ENCODE measurements at places on chromosomes 1 and 21.

DNA sequence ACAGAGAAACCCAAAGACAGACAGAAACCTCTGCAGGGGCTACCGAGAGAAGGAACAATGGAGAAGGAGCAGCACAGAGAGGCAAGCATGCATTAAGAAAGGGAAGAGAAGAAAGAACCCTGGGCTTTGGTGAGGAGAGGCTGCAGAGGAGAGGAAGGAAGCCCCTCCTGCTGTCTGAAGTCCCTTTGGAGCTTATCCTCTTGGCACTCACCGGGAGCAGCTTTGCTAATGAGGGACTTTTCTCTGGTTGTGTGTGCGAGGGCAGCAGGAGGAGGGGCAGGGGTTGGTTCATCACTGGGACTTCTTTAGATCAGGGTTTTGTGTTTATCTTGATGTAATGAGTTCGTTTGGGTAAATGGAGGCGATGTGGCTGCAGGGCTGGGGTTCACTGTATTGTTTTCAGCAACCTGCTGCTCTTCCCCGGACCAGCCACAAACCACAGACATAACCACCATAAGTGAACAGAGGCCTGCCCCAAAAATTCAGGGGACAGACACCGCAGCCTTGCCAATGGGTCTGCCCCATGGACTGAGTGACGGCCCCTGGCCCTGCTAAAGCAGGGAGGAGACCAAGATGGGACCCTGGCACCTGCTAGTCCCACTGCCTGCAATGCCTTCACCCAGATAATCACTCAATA is 100.6 kb downstream of the KCND3 start:
- DNase-seq: no peak

DNA sequence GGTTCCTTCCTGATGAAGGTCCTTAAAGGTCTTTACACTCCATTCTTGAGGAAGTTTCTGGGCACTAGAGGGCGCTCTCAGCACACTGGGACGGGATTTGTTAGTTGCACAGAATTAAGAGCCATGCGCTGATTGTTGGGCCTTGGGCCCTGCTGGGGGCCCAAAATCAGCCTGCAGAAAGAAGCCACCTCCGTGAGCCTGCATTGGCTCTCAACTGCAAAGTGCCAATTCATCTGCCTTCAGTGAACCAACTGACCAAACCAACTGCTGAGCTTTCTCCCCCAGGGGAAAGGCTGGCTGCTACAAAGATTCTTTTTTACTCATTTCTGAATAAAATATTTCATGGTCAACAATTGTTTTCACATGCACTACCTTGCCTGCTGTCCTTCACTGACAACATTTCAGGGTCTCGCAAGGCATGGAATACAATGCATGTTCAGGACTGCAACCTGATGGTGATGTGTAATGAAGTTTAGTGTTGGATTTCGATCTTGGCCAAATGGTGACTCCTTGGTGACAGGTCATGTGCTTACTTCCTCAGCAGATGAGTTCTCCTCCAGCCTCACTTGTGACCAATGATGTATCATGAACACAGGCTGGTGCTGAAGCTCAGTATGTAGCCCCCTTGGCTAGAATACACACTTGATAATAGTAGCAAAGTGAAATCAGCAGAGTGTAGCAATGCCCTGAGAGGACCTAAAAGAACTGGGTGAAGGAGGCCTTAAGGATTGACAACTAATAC is 45.7 kb upstream of the PRDX6 start:
- DNase-seq: peak; percentile 87

DNA sequence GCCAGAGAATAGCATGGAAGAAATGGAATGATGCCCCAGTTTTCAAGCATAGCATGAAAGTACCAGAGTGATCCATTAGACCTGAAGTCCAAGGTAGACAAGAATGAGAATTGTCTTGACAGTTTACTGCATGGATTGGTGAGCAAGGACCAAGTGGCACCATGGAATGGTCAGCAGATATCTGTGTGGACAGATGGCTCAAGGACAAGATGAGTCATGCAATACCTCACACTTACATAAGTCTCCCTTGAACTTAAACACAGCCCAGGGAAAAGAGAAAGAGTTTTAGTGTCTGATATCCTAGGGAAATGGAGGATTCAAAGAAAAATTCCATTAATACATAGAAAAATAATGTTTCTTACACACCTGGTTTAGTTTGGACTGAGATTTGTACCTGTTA is 195.2 kb downstream of the MRPL39 start:
- DNase-seq: no peak

DNA sequence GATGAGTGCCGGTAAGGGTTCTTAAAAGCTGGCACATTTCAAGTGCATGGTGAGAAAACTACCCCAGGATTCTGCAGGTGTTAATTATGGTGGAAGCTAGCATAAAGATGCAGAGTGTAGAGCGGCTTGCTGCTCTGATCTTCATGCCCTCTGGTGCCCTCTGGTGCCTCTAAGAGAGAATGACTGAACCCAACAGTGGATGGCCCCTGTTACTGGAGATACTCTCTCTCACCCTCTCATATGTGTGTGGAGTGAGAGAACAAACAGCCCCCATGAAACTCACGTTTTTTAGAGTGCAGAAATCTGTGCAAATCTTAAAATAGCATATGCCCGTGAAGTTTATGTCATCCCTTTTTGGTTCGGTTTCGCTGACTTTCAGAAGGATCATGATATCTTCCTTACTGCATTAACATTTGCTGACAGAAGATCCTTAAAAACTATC is 90.0 kb downstream of the GRIK1 start:
- DNase-seq: peak; percentile 44

GRCh38 chr1:2053217-2053616 is 3.0 kb downstream of the PRKCZ start:
- DNase-seq: no peak

- no peak for DNase-seq
Measured at GRCh38 chr1:66337249-66337648, 196.7 kb upstream of the SGIP1 start.

GRCh38 chr1:175198332-175198731 is 5.8 kb upstream of the KIAA0040 start:
- DNase-seq: no peak

DNA sequence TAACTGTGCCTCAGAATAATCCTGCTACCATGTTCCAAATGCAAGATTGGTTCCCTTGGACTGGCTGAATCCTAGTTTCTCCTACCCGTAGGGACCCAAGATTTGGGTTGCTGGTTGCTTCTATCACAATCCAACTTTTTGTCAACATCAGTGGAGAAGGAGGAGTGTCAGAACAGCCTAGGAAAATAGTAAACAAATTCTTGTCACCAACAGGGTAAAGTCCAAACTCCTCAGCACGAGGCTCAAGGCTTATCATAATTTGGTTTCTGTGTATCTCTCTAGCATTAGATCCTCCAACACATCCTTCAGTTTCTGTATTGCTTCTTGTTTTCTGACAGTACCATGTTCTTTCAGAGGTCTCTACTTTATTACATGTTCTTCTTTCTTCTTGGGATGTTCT is 370.2 kb upstream of the DAB1 start:
- no peak for DNase-seq

GRCh38 chr21:41678016-41678923 is 88.6 kb downstream of the RIPK4 start:
- DNase-seq: peak; percentile 88

DNA sequence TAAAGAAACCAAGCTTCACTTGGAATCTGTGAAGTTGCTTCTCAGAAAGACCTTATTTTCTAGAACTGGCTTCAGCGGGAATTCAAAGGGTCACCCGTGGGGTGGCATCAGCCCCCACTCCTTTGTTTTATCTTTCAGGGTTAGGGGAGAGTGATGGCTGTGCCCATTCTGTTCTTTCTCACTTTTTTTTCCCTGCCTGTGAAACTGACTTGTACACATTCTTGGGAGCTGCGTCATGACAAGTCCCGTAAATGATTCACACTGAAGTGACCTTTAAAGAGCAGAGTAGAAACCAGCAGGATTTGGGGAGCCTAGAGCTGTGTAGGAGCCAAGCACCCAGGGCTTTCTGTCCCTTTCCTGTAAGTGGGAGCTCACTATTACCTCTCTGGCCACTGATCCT is 43.8 kb downstream of the SLC44A3 start:
- peak; percentile 44 for DNase-seq
